Transverse colon (tissue), 4 donors: ENCODE measurements at places on chromosomes 6 and 20. TPM values are rescaled to one million over a fixed set of nuclear protein-coding genes. Genes with fewer than 3 reads are reported as not detected.

GRCh38 chr6:40116832-40117231, 182.6 kb upstream of the MOCS1 start:
- H3K4me1 ChIP-seq = no peaks in the 10 kb centered on the region
- H3K4me3 ChIP-seq = no peak overlapping the region
- H3K27me3 ChIP-seq = no peaks in the 10 kb centered on the region
- H3K27ac ChIP-seq = no peak overlapping the region
- H3K36me3 ChIP-seq = no peaks in the 10 kb centered on the region

DNA sequence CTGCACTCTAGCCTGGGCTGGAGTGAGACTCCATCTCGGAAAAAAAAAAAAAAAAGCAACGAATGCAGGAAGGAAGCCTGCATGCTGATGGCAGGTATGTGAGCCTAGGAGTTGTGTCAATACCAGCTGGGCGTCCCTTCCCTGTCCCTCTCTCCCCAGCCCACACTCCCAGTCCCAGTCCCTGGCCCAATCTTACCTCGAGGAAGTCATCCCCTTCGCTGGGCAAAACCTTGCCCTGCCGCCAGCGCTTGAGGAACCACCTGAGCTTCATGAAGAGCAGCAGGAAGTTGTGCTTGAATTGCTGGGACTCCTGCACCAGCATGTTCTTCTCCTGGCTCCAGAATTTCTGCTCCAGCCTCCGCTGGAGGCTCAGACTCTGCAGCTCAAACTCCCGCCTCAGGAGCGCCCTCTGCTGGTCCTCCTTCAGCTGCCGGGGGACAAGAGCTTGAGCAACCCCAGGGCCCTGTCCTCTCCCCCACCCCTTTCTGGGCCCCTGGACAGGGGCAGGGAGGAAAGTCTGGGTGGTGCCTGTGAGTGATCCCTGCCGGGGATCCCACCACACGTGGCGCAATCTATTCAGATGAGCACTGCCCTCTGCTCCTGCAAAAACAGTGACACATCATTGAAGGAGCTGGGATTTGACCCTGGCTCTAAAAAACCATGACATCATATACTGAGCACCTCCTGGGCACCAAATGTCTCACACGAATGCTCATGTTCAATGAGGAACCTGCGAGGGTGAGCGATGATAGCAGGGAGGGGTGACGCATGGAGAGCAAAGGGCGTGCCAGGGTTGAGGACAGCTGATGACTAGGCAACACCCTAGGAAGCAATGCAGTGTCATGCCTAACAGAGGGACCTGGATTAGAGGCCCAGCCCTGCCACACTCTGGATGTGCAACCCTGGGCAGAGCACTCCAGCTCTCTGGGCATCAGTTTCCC, 35.0 kb upstream of the DSN1 start:
- H3K36me3 ChIP-seq = no peaks in the 10 kb centered on the region
- H3K27me3 ChIP-seq = no peaks in the 10 kb centered on the region

- no peaks in the 10 kb centered on the region for H3K36me3 ChIP-seq
- H3K4me1 ChIP-seq = no peaks in the 10 kb centered on the region
- no peak overlapping the region for H3K27ac ChIP-seq
- no peaks in the 10 kb centered on the region for H3K27me3 ChIP-seq
Measured at GRCh38 chr20:42531508-42531961, 658.2 kb downstream of the PTPRT start.

DNA sequence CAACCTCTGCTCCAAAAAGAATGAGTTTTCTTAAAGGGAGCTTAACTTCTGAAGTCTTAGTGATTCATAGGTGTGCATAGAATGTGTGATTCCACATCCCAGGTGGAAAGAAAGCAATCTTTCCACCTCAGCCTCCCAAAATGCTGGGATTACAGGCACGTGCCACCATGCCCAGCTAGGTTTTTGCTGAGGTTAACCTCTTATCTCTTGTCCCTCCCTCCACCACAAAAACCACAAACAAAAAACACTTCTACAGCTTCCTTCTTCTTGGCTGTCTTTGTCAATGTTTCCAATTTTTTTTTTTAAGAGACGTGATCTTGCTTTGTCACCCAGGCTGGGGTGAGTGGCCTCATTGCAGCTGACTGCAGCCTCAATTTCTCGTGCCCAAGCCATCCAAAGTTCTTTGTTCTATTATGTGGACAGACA, 8.1 kb upstream of the CSE1L start:
- no peaks in the 10 kb centered on the region for H3K4me1 ChIP-seq
- DNase-seq = no peak
- no peak overlapping the region for H3K4me3 ChIP-seq
- no peaks in the 10 kb centered on the region for H3K36me3 ChIP-seq
- H3K27me3 ChIP-seq = no peaks in the 10 kb centered on the region

DNA sequence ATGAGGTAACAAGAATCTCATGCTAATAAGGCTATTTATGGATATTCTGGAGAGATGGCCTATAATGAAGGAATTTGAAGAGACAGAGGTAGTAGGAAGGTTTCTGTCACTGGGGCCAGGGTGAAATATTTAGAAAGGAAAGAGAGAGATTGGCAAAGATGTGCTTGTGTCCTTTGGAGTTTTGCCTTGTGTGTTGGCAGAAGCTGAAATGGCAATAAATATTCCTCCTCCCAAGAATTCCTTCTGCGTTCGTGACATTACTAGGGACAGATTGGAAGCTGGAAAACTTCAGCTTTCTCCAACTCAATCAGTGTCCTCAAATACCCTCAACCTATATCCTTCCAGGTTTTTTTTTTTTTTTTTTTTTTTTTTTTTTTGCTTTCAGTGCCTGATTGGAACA, 6.3 kb downstream of the SAMD5 start:
- no peak overlapping the region for H3K27ac ChIP-seq
- no peaks in the 10 kb centered on the region for H3K36me3 ChIP-seq

DNA sequence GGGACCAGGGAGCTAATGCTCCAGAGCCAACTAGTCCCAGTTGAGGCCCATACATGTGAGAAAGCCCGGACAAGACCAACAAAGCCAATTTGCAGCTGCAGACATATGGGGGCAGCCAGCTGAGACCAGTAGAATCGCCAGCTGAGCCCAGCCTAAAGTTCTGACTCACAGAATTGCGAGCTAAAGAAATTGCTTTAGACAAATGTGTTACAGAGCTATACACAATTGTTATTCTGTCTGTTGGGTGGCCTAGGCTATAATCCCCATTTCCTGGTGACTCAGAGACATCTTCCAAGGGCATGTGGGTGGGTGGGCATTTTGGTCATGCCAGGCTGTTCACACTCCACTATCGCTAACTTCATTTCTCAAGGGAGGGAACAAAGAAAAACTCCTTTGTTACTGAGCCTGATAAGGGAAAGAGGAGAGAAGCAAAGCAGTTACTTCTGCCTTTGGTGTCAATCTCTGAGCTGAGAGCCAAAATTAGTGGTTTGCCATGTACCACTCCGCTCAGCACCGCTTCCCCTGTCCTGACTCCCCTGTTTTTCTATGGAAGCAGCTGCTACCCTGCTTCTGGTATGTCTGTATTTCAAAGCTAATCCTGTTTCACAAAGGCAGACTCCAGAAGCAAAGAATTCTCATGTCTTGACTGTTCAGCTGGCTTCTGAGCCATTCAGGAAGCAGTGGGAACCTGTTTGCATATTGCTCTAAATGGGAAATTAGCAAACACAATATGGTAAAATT, 26.1 kb downstream of the SCP2D1 start:
- no peaks in the 10 kb centered on the region for H3K36me3 ChIP-seq
- no peaks in the 10 kb centered on the region for H3K4me1 ChIP-seq
- H3K4me3 ChIP-seq = no peak overlapping the region
- DNase-seq = no peak
- no peaks in the 10 kb centered on the region for H3K27me3 ChIP-seq

DNA sequence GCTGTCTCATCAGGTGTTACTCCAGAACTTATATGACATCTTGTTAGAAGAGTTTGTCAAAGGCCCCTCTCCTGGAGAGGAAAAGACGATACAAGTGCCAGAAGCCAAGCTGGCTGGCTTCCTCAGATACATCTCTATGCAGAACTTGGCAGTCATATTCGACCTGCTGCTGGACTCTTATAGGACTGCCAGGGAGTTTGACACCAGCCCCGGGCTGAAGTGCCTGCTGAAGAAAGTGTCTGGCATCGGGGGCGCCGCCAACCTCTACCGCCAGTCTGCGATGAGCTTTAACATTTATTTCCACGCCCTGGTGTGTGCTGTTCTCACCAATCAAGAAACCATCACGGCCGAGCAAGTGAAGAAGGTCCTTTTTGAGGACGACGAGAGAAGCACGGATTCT, 43.7 kb upstream of the SMIM28 start:
- H3K27me3 ChIP-seq = no peaks in the 10 kb centered on the region
- H3K4me3 ChIP-seq = no peak overlapping the region
- DNase-seq = no peak
- peaks cover 4% of the 10 kb centered on the region for H3K36me3 ChIP-seq

- no peak overlapping the region for H3K4me3 ChIP-seq
- no peaks in the 10 kb centered on the region for H3K36me3 ChIP-seq
- no peaks in the 10 kb centered on the region for H3K27me3 ChIP-seq
- no peak for DNase-seq
Measured at GRCh38 chr20:38357653-38358207, 11.4 kb downstream of the LBP start.

VPS16 gene
- 29.2 TPM for total RNA-seq

VSX1 gene
- total RNA-seq = 0.16 TPM

GRCh38 chr20:45975686-45976085, 3.7 kb upstream of the ZNF335 start:
- H3K27me3 ChIP-seq = peaks cover 3% of the 10 kb centered on the region
- no peaks in the 10 kb centered on the region for H3K36me3 ChIP-seq
- no peak for DNase-seq
- H3K27ac ChIP-seq = no peak overlapping the region
